Endodermal cell (in vitro differentiated cells): ENCODE measurements at places on chromosomes 2 and 18. TPM values are rescaled to one million over a fixed set of nuclear protein-coding genes. Genes with fewer than 3 reads are reported as not detected.

NRP2 gene
- 69.7 to 313 TPM (median 76.9 TPM) in 3 replicates for total RNA-seq

GRCh38 chr18:65990944-65991708 is 240.3 kb downstream of the CDH7 start:
- H3K4me3 ChIP-seq = no peak overlapping the region
- DNase-seq = no peak
- no peak overlapping the region for H3K27ac ChIP-seq
- no peaks in the 10 kb centered on the region for H3K36me3 ChIP-seq

- DNase-seq = no peak
- H3K4me1 ChIP-seq = no peaks in the 10 kb centered on the region
- no peaks in the 10 kb centered on the region for H3K27me3 ChIP-seq
- H3K27ac ChIP-seq = no peak overlapping the region
- no peak overlapping the region for H3K4me3 ChIP-seq
Measured at GRCh38 chr2:143226714-143227541, 97.7 kb downstream of the ARHGAP15 start.

- DNase-seq = no peak
- no peak overlapping the region for H3K27ac ChIP-seq
- H3K36me3 ChIP-seq = no peaks in the 10 kb centered on the region
- no peak overlapping the region for H3K4me3 ChIP-seq
- no peaks in the 10 kb centered on the region for H3K27me3 ChIP-seq
Measured at GRCh38 chr2:212050871-212051270, 487.7 kb downstream of the ERBB4 start.

KCNG3 gene
- 0.77 and 0.84 TPM in 2 replicates for total RNA-seq

GRCh38 chr2:184769023-184769422 is 170.7 kb downstream of the ZNF804A start:
- H3K27ac ChIP-seq = no peak overlapping the region
- no peak for DNase-seq
- no peaks in the 10 kb centered on the region for H3K27me3 ChIP-seq
- H3K4me1 ChIP-seq = no peaks in the 10 kb centered on the region
- no peak overlapping the region for H3K4me3 ChIP-seq

DNA sequence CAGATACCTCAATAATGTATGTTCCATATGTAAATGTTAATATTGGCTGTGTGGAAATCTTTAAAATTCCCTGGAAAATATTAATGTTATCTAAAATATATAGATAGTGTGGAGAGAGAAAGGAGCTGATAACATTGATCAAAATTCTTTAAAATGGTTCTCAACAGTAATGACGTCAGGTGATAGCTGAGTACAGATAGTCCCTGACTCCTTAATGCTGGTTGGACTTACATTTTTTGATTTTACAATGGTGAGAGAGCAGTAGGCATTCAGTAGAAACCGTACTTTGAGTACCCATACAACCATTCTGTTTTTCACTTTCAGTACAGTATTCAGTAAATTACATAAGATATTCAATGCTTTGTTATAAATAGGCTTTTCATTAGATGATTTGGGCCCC is 146.6 kb downstream of the GALNT3 start:
- H3K27ac ChIP-seq = no peak overlapping the region
- no peaks in the 10 kb centered on the region for H3K36me3 ChIP-seq
- DNase-seq = no peak
- H3K4me3 ChIP-seq = no peak overlapping the region

UPP2 gene
- total RNA-seq = not detected in 3 replicates

DNA sequence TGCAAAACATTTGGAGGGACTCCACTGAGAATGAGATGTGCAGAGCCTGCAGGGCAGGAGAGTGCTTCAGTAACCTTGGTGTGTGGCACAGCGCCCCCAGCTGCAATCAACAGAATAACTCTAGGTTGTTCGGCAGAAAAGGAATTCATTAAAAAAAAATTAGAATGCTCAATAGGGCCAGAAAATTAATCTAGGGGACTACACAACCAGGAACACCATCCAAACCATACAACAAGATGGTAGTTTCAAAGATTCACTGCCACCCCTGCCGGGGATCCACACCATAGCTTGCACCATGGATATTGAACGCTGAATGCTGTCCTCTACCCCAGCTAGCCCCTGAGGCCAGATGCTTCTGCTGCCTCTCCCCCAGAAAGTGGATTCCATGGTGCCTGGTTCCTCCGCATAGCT is 50.1 kb downstream of the THUMPD2 start:
- H3K36me3 ChIP-seq = peaks cover 11% of the 10 kb centered on the region
- H3K4me3 ChIP-seq = no peak overlapping the region
- no peaks in the 10 kb centered on the region for H3K4me1 ChIP-seq

ALPG gene
- 0.09 TPM in 1 of 2 replicates, not detected in the other for total RNA-seq

DNA sequence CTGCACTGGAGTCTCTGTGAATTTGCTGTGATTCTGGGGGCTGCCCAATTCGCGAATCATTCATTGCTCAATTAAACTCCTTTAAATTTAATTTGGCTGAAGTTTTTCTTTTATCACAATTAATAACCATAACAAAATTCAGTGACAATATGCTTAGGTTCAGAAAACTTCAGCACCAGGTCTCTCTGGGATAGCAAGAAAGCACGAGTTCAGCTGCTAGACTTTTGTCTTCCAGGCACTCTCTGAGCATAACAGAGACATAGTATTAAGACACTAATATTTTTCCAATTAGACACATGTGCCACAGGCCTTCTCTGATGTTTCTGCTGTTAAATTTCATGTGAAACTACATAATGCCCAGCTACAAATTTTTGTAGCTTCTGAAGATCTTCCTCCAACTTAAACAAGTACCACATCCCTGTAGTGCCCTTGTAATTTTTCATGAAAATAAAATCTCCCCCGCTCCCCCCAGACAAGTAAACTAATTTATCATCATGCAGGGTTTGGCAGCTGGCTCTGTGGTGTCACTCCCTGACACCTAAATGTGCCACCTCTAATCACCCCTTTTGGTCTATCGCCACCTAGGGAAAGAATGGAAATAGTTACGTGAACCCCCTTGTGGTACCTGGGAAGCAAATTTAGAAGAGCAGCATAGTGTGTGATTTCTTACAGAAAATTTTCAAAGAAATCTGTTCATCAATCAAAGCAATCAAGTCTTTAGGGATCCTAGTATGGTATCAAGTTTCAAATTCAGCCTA is 94.1 kb downstream of the CSRNP3 start:
- H3K36me3 ChIP-seq = no peaks in the 10 kb centered on the region
- H3K27ac ChIP-seq = no peak overlapping the region
- DNase-seq = no peak
- no peak overlapping the region for H3K4me3 ChIP-seq
- peaks cover 21% of the 10 kb centered on the region for H3K27me3 ChIP-seq

GRCh38 chr2:104889960-104890684 is 36.2 kb downstream of the POU3F3 start:
- DNase-seq = no peak
- no peak overlapping the region for H3K27ac ChIP-seq
- no peak overlapping the region for H3K4me3 ChIP-seq
- H3K4me1 ChIP-seq = no peaks in the 10 kb centered on the region
- H3K27me3 ChIP-seq = no peaks in the 10 kb centered on the region

MARCO gene
- total RNA-seq = not detected in 2 replicates

DNA sequence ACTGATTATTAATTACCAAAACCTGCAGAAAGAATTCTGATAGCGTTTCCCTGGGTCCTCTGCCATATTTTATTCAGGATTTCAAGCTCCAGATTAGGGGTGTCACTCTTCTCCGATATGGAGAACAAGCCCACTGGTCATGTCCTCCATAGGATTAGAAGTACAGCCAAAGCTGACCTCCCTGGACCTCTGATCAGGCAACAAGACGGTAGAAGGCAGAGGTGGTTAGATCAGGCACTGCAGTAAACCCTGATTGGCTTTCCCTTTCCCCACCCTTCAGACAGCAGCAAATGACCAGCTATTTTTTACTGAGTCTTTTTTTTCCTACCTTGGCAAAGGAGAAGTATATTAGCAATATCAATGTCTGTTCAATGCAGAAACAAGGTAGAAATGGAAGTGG is 37.7 kb downstream of the SPC25 start:
- no peak overlapping the region for H3K4me3 ChIP-seq
- no peaks in the 10 kb centered on the region for H3K27me3 ChIP-seq
- no peaks in the 10 kb centered on the region for H3K36me3 ChIP-seq
- no peak overlapping the region for H3K27ac ChIP-seq

MALL gene
- total RNA-seq = 1.5 to 2.7 TPM (median 2.3 TPM) in 3 replicates
